SK-MEL-5 (cell line): ENCODE measurements at places on chromosomes 1 and 21. TPM values are rescaled to one million over a fixed set of nuclear protein-coding genes. Genes with fewer than 3 reads are reported as not detected.
A peak's percentile ranks its signal among the peaks of the same experiment; 100 is the strongest.

DNA sequence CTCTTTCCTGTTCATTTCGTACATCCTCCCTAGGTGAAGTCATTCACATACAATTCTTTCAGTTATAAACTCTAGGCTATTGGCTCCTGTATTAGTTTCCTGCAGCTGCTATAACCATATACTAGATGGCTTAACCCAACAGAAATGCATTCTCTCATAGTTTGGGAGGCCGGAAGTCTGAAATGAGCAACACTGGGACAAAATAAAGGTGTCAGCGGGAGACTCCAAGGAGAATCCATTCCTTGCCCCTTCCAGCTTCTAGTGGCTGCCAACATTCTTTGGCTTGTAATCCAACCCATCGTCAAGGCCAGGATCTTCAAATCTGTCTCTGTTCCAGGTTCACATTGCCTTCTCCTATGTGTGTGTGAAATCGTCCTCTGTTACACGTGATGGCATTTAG is 71.3 kb downstream of the TOR3A start:
- no peak for DNase-seq

The COP1 gene
- total RNA-seq, result 20.7 and 28.0 TPM in 2 replicates

DNA sequence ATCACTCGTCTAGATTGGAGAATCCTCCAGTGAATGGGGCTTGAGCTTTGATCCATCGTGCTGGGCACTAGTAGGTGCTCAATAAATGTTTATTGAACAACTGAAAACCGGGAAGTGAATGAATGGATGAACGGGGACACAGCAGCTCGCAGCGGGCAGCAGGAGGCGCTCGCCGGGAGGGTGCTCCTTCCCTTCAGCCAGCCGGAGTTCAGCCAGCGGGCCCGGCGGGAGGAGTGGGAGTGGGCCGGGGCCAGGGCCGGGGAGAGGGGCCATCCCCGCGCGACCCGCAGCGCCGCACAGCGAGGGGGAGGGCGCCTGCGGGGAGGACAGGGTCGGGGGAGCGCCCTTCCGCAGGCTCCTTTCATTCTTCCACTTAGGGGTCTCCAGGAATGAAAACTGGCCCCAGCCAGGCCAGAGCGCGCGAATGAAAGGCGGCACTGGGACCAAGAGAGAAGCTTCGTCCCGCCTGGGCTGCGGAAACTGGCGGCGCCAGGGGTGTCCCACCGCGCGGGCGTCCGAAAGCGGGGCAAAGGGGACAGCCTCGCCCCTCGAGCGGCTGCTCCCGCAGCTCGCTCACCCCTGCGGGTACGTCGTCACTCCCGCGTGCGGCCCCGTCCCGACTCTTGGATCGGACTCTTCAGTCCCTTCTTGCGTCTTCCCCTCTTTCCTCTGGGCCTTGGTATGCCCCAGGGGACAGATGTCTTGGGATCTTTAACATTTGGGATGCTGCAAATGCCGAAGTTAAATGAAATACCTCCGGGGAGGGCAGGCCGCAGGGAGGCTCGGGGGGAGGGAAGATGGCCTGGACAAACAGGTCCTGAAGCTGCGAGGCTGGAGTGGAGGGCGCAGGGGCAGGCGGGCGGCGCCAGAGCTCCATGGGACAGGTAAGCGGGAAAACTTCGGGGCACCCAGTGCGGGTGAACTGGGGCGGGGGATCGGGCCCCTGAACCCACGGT is 3.6 kb upstream of the INAVA start:
- DNase-seq, result no peak

- no peak for DNase-seq
Measured at GRCh38 chr1:85816606-85817005, 108.4 kb upstream of the ZNHIT6 start.

- no peak for DNase-seq
Measured at GRCh38 chr1:60573121-60573520, 499.6 kb upstream of the C1orf87 start.

DNA sequence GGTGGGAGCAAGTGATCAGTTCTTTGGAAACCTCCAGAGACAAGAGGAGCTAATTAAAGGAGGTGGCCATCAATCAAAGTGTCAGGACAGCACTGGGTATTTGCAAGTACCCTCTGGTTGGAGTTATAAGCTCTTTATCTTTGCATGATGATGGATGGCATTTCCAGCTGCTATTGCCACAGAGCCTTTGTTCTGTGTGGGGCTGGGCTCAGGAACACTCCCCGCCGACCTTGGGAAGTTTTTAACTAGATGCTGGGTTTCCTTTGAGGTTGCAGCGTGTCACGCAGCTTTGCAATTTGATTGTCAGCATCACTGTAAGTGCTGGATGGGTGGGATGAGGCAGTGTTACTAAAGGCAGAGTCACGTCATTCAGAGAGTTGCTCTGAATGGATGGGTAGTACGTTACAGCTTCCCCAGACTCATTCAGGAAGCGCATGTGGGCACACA is 68.9 kb downstream of the CNIH3 start:
- DNase-seq, result no peak

The C1orf210 gene
- total RNA-seq, result not detected in 2 replicates

DNA sequence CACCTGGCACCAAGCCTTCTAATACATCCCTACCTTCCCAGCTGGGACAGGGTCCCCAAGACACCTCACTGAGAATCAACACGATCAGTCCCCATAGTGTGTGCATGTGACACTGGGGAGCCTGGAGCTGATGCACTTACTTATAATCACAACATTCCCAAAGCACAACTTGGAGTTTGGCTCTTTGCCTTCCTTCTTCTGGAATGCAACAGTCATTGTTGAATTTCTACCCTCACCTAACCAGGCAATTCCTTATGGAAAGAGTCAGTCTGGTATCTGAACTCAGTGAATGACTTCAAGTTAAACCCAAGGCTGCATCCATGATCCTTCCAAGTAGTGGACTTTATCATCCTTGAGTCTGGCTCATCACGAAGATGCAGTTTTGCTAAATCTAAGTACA is 86.1 kb downstream of the DSCAM start:
- DNase-seq, result no peak

DNA sequence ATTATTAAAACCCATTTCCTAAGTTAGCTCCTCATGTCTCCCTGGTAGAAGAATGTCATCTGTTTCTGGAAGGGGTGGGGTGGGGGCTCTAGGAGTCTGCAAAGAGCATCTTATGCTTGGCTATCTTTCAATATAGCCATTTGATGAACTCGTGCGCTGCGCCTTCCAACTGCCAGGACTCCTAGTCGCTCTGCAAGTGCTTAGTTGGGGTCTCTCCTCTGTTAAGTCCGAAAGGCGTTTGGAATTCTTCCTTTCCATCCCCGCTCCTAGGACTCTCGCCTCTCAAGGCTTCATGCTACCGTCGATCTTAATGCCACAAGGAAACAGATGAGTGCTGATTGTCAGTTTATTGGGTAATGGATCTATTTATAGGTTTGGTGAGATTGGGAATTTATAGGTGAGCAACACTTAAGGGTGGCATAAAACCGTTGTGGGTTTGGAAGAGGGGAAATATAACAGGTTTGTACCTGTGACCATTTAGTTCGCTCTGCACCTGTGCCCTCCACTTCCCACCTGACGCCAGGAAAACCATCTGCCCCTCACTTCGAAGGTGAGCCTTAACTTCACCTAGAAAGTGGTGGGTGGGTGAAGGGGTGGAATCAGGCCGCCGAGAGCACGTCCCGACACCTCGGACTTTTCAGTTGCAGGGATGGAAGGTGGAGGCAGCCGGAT is 1.1 kb downstream of the KCNH1 start:
- DNase-seq, result no peak

The SCCPDH gene
- total RNA-seq, result 74.3 and 88.0 TPM in 2 replicates

GRCh38 chr21:16211339-16212303 is 481.8 kb downstream of the USP25 start:
- peak; percentile 62 for DNase-seq

The ABCB10 gene
- 17.8 and 20.0 TPM in 2 replicates for total RNA-seq

DNA sequence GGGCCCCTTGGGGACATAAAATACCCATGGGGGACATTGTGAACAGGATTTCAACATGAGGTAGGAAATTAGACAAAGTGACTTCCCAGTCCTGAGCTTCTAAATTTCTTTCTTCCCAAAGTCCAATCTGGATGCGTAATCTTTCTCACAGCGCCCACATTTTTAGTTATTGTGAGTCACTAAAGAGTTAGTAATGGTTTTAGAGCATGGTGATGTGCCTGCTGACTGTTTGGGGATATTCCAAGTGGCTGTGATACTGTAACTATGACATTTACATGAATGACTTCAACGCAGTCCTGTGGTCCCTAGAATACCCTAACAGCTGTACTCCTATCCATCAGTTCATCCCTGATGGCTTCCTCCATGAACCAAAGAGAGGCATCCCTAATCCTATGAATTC is 224.0 kb upstream of the COA6 start:
- no peak for DNase-seq

The GNAT2 gene
- 0.11 and 0.18 TPM in 2 replicates for total RNA-seq

DNA sequence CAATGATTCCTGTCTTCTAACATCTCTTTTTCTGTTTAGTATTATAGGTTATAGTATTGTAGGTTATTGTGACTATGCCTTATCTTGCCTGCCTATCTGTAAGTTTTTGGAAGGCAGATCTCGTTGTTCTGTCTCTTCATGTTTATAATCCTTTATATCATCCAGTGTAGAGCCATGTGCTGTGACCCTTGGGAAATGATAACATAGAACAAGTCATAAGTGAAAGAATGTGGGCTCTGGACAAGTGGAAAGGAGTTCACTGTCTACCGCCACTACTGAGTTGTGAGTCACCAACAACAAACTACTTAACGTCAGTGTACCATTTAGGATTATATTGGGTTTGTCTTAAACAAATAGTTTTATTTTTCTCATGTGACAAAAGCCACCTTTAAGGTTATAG is 139.3 kb downstream of the LYPLAL1 start:
- peak; percentile 13 for DNase-seq

GRCh38 chr1:204448344-204448964 is 36.8 kb upstream of the PPP1R15B start:
- DNase-seq, result no peak

The NBPF10 gene
- total RNA-seq, result 0.69 TPM in 2 replicates

The RAVER2 gene
- total RNA-seq, result 10.8 and 11.4 TPM in 2 replicates

GRCh38 chr1:65059930-65060538 is 88.0 kb upstream of the AK4 start:
- DNase-seq, result peak; percentile 56

The RAB7B gene
- total RNA-seq, result 2.6 and 3.4 TPM in 2 replicates

The FRRS1 gene
- 7.6 and 8.9 TPM in 2 replicates for total RNA-seq

- peak; percentile 51 for DNase-seq
Measured at GRCh38 chr1:15089258-15089992, 64.1 kb upstream of the TMEM51 start.

DNA sequence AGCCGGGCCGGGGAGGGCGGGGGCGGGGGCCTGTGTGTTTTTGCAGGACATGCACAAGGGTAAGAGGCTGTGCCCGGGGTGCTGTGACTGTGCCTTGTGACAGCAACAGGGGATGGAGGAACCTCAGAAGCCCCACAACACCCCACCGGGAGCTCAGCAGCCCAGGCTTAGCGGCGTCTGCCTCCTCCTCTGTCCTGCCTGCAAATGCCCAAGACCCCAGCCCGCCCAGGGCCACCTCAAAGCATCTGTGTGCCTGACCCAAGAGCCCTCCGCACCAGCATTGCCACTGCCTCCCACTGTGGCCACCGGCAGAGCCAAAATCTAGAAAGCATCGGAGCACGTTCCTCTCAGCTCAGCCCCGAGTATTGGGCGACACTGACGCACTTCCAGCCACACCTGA is 2.7 kb upstream of the ACTRT2 start:
- DNase-seq, result no peak

DNA sequence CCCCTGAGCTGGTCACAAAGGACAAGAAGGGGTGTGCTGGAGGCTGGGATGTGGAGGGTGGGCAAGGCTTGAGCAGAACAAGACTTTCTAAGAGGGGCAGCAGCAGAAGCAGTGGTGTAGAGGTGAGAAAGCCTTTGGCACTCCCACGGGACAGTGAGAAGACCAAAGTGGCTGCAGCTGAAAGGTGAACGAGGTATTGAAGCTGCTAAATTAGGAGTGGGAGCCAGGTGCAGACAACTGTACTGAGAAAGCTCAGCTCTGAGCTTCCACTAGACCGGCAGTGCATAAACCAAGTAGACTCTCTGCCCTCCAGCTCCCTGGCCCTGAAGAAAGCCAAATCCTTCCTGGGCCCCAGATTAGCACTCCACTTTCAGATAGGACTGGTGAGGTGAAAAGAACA is 93.0 kb downstream of the VWA5B1 start:
- no peak for DNase-seq

The WDR47 gene
- 6.2 and 7.9 TPM in 2 replicates for total RNA-seq

DNA sequence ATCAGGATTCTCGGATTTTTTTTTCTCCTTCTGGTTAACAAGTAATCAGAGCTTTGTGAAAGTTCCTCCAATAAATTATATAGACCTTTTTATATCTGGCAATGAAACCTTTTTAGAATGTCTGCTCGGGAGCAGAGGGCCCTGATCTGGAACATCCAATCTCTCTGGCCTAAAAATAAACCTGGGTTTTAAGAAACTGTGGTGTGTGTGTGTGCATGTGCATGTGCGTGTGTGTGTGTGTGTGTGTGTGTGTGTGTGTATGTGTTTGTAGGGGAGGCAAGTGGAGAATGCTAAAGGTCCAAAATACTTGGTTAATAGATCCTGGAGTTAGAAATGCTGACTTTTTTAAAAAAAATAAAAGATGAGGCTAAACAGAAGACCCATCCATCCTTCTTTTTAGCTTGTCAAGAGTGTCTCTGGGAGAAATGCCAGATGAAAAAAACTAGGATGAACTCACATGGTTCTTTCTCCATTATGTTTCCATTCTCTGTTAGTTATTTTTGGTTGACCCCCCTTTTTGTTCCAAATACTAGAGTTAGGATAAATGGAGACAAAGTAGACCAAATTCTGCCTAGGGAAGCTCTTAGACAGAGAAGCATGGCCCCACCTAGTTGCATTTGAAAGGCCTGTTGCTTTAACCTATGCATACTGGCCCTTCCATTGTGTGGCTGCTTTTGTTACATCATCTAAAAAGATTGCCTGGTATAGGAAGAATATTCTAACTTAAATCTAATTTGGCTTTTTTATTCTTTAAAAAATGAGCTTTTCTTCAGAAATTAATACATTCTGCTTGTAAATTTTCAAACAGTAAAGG is 175.9 kb downstream of the PAPPA2 start:
- no peak for DNase-seq

The SLC30A10 gene
- 0.18 TPM in 1 of 2 replicates, not detected in the other for total RNA-seq

DNA sequence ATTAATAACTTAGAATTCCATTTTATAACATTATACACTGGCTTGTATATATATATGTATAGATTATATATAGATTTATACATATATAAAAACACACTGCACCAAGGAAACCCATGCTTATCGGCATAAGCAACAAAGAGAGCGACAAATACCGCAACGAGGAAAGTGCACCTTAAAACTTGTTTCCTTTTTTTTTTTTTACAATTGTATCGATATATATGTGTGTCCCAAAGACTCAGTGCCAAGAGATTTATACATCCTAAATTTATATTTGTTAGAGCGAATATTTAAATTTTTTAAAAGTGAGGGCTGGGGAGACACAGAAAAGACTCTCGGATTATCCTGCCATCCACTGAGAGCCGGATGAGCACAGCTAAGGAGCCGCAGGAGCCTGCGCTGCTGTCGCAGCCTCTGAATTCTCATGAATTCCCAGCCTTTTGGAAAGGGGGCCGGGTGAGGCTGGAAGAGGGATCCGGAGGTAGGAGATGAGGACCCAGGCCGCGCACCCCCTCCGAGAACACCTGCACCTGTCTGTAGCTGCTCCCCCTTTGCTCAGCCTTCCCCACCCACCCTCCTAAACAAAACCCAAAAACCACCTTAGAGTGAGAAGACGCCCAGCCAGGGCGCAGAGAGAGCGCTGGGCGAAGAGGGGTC is 5.2 kb downstream of the DMRTA2 start:
- no peak for DNase-seq

- DNase-seq, result no peak
Measured at GRCh38 chr1:234503193-234504050, 24.4 kb upstream of the TARBP1 start.

The IL19 gene
- total RNA-seq, result 0.26 TPM in 1 of 2 replicates, not detected in the other
